ENCODE measurements at places on chromosomes 6 and 20.

DNA sequence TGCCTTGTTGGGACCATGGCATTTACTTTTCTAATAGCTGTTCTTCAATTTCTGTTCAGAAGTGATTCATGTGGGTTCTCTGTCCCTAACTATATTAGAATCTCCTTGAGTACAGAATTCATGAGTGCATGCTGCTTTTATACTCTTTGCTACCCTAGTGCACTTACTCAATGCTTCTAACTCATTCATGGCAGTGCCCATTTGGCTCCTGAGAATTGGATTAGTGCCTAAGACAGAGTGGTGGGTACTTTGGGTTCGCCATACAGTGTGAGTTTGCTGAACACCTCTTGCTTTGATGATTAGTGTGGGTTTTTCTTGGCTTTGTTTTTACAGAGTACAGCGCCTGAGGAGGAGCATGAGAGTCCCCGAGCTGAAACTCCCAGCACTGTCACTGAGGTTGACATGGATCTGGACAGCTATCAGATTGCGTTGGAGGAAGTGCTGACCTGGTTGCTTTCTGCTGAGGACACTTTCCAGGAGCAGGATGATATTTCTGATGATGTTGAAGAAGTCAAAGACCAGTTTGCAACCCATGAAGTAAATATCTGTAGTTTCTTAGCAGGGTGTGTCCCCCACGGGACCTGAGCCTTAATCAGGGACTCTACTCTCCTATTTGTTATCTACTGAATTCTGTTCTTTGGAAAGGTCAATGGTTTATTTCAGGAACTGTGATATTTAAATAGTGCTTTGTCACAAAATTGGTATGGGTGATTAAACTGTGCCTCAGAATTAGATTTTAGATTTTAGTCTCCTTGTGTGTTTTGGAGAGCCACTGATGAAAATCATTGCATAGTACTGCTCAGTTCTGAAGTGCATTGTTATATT is 150.7 kb downstream of the UTRN start:
- no peak for DNase-seq

DNA sequence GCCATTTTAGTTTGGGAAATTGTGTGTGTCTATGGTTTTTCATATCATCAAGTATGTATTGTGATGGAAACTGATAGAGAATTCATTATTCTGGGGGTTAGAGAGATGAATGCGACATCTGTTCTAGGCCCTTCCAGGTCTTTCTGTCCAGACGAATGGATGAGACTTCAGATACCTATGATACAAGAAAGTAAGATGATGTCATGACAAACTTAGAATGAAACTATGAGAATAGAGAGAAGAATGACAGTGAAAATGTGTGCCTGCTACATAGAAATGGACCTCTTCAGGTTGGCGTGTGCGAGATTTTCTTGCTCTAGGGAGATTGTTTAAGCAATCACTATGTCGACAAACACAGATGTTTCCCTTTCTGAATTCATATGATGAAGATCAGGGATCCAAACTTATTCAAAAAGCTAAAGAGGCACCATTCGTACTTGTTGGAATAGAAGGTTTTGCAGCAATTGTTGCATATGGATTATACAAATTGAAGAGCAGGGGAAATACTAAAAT is 76.1 kb downstream of the SCAND1 start:
- no peak for DNase-seq

DNA sequence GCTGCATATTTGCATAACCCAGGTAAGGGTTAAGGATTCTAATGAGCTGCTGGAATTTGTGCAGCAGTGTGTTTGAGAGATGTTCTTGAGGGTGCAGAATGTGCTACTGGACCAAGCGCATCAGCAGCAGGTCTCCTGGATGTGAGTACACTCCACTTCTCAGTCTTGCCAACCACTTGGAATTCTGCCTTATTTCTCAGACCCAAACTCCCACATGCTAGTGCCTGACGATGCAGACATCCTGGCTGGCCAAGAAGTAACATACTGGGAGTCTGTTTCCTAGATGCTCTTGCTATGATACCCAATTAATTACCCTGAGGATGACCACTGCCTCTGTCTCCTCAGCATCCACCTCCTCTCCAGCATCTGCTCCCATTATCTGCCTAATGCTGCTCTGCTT is 186.6 kb downstream of the MOXD1 start:
- peak; percentile 17 for DNase-seq

- DNase-seq: no peak
Observed at GRCh38 chr20:46396052-46396740, 10.2 kb downstream of the ELMO2 start.

- no peak for DNase-seq
Observed at GRCh38 chr20:44780226-44780625, 30.1 kb downstream of the RIMS4 start.

DNA sequence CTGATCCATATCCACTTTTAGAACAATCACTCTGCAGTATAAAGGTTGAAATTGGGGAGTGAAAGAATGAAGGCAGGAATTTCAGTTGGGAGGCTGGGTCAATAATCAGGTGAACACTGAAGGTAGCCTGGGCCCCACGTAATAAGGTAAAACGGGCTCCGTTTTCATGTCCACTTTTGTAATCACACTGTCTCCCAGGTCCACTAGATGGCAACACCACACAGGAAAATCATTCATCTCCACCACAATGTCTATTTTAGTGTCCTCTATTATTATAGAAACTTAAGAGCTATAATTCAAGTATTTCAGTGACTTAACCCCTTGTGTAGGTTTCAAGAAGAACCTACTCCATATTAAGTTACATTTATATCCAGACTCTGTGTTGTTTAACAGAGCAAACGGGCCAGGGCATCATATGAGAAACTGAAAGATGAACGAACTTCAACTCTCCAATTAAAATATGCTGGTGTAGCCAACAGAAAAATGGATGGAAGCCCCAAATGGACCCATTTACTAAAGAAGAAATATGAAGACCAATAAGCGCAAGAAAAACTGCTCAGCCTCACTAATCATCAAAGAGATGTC is 45.9 kb upstream of the MC3R start:
- peak; percentile 49 for DNase-seq

DNA sequence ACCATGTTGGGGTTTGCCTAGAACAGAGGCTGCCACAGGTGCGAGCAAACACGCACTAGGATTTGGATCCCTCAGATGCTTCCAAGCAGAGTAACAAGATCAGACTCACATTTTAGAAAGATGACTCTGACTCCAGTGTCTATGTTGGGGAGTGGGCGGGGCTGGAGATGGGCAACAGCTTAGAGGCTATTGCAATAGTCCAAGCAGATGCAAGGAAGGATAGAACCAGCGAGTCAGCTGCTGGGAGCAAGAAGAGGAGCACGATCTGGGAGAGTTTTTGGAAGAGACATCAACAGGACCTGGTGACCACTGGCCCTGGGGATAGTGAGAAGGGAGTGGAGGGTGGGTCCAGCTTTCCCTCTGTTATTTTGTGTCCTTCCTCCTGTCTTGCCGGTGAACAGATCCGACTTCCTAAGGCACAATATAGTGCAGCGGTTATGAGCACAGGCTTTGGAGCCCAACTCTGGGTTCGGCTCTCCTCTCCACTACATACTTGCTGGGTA is 52.7 kb downstream of the FGD2 start:
- DNase-seq: no peak

Measured in Ammon's horn (tissue), 1 donor.